ENCODE measurements at places on chromosomes 2 and 18. TPM values are rescaled to one million over a fixed set of nuclear protein-coding genes. Genes with fewer than 3 reads are reported as not detected.

DNA sequence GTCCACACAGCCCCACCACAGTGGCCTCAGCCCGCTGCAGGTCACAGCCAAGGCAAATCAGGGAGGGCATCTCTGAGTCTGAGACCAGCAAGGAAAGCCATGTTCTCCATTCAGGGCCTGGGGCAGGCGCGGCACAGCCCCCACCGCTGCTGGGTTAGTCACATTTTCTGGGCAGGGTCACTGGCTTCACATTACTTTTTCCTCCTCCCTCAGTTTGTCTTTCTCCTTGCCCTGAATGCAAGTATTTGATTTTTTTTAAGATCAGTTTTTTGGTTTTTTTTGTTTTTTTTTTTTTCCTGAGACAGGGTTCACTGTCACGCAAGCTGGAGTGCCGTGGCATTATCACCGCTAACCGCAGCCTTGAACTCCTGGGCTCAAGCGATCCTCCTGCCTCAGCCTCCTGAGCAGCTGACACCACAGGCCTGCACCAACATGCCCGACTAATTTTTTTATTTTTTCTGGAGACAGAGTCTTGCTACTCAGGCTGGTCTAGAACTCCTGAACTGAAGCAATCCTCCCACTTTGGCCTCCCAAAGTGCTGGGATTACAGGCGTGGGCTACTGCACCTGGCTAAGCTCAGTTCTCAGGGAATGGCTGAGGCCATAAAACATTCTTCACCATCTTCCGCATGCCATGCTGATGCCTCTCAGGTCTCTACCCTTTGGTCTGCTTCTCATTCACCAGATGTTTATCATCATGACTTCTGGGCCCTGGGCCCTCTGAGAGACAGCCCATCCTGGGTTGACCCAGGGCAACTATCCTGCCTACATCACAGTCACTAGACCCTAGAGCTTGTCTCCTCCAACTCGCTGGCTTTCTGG, 628 bp upstream of the CAPG start:
- DNase-seq, result no peak

GRCh38 chr2:100077935-100078334, 64.5 kb downstream of the AFF3 start:
- no peak for DNase-seq

GRCh38 chr18:13173578-13174145, 44.9 kb upstream of the LDLRAD4 start:
- no peak for DNase-seq

DNA sequence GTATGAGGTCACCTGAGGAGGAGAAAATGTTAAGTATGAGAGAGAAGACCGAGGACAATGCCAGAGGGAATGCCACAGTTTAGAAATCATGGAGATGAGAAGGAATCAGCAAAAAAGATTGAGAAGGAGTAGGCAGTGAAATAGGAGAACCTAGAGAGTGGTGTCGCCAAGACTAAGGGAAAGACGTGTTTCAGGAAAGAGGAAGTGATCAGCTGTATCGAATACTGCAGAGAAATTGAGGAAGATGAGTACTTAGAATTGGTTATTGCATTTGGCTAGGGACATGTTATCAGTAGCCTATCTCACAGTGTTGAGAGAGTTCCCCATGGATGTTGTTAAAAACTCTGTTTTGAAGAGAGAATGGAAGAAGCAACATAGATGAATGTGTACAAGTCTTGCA, 112.3 kb downstream of the GALNT1 start:
- DNase-seq, result no peak

- DNase-seq, result no peak
Observed at GRCh38 chr2:109369671-109370191, 240.7 kb downstream of the SH3RF3 start.

DNA sequence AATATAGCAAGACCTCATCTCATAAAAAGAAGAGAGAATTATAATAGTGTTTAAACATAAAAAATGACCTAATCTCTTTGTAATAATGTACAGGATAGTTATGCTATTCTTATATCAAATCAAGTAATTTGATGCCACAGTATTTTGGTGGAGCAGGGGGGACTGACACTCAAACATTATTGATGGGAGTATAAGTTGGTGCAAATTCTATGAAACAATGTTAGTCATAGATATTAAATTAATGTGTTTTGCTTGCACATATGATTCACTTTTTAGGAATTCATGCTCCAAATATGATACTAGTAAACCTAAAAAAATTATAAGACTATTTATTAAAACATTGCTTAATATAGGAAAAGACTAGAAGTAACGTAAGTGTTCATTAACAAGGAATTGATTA, 256.1 kb upstream of the SYT4 start:
- DNase-seq, result no peak

Gene FAHD2A
- total RNA-seq, result 55.9 TPM

Gene PDE11A
- 0.21 TPM for total RNA-seq

Measured in kidney epithelial cell (primary cell).